ENCODE measurements at places on chromosomes 1 and 21.

DNA sequence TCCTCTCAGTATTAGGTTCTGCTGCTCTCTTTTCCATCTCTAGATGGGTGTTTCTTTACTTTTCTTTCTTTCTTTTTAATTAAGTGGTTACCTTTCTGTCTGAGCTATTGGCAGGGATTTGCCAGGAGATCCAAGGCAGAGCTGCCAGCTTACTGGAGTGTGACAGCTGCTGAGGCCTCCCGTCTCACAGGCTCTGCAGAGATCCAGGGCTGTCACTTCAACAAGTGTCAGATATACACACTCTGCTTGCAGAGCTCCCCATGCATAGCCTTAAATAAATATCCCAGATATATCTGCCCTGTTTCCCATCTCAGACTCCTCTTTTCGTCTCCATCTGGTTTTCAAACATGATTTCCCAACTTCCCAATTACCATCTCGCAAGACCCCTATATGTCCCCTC lies 124.3 kb downstream of the NOS1AP start:
- DNase-seq, result no peak

GRCh38 chr1:231171623-231172197 lies 9.9 kb downstream of the TRIM67 start:
- no peak for DNase-seq

DNA sequence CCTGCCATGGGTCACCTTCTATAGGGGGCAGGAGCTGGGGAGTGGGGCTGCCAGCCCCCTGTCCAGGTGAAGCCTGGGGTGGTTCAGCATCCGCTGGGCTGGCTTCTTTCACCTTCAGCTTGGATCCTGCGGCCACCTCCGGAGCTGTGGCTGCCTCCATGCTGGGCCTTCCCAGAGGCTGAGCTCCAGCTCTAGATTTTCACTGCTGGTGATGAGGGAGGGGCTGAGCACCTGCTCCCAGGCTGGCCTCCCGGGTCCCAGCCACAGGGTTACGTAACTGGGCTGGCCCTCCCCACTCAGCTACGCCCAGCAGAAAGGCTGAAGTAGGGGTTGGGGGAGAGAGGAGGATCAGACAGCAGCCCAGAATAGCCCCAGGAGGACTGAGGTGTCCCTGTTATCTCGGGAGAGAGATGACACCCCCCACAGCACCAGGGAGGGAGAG lies at the start of gene MYBPHL:
TSS of gene MYBPHL (minus strand) at position 180 of the 442 bp plus-strand sequence. CDS start at position 160, 20 bp downstream.
- DNase-seq, result no peak

GRCh38 chr1:198903203-198903602 lies 264.4 kb downstream of the PTPRC start:
- DNase-seq, result no peak

GRCh38 chr1:166273618-166274017 lies 106.8 kb upstream of the FAM78B start:
- no peak for DNase-seq

GRCh38 chr1:179107706-179108629 lies 26.1 kb downstream of the TOR3A start:
- no peak for DNase-seq

DNA sequence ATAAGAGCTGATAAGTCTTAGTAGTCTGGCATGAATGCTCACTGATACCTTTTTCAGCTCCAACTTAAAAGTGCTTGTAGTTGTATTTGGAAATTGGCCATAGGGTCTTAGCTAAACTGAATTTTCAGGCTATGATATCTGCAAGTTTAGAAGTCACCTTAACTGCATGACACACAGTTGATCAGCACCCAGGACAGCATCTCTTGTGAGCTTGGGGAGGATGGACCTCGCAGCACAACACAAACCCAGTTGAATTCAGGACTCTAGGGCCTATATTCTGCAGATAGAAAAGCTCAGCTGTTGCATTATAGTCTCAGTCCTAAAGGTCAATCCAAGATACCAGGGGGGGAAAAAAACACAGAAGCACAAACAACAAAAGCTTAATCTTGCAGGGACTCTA lies 394.3 kb downstream of the KCNH1 start:
- DNase-seq, result no peak

- no peak for DNase-seq
Observed at GRCh38 chr1:81305997-81306452, 494.7 kb upstream of the ADGRL2 start.

DNA sequence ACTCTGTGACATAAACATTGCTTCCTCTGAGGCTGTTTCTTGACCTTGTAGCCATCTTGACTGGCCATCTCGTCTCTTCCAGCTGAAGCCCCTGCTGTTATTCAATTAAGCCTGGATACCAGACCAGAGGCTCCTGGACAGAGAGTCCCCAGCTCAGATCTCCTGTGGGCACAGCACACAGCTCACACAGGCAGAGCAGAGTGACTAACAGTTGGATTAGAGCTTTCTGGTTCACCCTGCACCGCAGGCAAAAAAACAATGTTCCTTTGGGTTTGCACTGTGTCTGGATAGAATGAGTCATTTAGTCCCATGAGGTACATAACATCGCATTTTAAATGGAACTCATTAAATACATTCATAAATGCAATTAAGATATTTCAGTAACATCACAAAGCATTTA lies 33.4 kb upstream of the USH2A start:
- no peak for DNase-seq

DNA sequence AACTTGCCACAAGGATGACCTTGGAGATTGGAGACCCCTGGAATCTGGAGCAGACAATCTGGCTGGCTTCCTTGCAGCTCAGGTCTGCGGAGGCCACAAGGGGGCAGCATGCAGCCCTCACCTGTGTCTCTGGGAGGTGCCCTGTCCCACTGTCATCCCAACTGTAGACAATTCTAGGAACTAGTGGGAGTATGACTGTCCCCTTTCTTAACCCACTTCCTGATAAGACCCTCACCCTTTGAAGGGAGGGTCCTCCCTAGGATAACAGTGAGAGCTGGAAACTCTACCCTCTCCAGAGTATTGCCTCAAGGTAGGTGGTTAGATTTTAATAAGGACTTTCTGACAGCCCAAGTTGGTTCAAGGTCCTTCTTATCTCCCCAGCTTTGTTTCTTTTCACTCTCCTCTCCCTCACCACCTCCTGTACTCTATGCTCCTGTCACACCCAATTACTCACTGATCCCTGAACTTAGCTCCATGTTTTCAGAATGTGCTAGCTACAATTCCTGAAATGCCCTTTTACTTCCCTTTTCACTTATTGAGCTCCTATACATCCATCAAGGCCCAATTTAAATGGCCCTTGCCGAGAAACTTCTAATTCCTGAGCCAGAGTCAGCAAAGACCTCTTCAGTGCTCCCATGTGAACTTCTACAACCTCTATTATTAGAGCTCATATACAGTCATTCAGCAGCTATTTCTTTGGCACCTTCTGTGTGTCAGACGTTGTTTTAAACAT lies 9.2 kb upstream of the KCNQ4 start:
- peak; percentile 57 for DNase-seq

DNA sequence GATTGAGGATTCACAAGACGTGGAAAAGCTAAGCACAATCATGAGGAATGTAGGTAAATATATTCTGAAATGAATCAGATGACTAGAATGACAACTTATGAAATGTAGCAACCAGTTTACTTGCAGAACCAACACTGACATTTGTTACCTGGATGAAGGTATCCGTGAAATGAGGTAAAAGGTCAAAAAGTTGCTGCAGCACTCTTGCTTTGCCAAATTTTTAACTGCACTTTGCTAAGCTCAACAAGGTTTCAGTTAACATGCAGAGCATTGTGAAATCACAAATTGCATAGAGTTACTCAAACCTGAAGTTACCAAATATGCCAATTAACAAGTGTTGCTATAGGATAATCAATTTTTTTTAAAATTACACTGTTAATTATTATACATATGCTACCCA lies 1280.1 kb downstream of the KCNT2 start:
- no peak for DNase-seq

DNA sequence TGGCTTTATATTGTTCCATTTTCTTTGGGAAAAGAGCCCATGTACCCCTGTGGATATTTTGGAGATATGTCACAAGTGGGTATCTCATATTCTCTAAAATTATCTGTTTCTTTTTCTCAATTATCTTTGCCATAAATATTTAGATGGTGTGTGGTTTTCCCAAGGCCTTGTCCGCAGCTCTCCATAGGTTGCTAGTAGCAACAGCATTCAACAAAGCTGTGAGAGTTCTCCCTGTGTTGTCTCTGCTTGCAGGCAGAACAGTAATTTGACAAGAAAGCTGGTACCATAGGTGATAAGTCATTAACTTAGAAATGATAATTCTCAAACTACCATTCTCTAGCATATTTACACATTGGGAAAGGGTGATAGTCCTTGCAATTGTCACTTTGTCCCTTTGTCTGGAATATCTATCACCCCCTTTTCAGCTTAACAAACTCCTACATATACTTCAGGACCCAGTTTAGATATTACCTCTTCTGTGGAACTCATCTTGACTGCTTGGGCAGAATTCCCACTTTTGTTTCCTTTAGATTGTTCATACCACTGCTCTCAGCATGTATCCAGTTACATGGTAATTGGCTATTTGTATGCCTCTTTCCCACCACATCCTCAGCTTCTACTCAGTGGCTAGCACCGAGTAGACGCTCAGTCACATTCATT lies 8.9 kb downstream of the CD101 start:
- no peak for DNase-seq

DNA sequence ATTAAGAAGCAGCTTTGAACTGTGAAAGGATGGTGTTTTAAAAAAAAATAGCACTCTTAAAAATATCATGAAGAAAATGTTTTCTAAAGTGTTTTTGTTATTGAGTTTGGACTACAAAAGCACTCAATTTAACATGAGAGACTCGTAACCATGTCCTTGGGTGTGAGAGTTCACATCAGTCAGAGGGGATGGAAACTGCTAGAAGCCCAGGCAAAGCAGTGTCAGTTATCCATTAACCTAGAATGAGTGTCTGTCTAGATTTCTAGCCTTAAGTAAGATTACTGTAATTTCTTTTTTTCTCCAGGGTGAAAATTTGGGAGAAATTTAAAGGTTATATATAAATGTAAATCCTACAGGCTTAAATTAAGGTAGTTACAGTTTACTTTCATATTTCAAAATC lies 31.7 kb downstream of the SLC5A9 start:
- no peak for DNase-seq

DNA sequence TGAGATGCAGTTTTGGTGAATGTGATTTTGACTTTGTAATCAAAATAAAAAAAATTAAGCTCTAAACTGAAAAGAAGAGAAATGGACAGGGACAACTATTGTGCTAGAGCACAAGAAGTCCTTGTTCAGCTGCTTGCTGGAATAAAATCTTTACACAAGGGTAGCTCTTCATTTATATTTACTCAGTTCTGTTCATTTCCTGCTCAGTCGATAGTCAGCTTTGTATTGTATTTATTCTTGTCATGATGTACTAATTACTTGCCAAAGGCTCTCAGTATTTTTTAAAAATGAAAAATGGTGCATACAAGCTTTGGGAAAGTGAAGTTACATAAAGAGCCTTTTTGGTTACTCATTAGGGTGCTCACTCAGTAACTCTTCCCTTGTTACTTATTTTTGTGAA lies 17.8 kb downstream of the F5 start:
- no peak for DNase-seq

GRCh38 chr1:211876851-211877590 lies 46.5 kb upstream of the LPGAT1 start:
- no peak for DNase-seq

DNA sequence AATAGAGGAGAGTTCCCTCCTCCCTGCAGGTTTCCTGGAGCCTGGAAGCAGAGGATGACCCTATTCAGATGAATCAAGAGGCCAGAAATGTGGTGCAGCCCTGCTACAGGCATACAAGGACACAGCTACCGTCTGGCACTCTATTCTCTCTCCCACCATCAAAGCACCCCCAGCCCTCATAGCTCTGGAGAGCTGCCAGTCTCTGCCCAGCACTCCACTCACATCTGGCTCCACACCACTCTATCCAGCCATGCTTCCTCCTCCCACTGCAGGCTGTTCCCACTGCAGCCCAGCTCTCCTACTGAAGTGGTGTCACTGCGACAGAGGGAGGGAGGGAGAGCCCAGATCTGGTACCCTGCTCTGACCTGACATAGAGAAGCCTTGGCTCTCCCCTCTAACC lies 18.4 kb downstream of the SYT2 start:
- DNase-seq, result no peak

DNA sequence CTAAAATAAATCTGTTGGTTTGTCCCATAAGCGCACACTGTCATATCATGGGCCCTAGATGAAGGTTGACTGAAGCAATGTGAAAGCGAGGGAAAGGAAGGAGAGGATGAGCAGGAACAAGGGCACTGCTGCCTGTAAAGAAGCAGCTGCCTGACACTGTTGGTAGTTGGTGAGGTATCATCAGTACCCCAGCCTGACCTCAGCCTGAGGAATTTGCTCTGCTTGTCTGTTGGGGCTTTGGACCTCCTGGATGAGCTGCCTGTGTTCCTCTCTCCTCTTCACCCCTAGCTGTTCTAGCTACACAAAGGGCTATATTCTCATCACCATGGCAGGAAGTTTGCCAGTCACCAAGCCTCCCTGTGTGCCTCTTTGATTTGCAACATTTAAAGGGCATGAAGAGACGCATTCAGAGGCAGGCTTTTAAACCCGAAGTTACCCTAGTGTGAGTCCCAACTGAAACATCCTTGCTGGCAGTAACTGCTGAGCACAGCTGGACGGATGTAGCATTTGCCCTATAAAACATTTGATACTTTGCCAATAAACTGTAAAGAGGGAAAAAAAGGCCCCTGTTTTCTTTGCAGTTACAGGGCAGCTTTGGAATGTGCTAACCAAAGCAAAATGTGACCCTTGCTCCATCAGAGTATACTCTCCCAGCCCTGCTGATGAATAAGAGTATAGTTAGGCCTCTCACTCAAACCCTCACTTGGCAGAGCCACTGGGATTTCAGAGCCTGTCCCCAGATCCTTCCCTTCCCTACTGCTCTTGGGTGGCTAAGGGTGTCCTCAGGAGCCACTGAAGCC lies 22.2 kb upstream of the SPATA6 start:
- DNase-seq, result no peak

GRCh38 chr1:31135973-31136600 lies 70.6 kb upstream of the PUM1 start:
- no peak for DNase-seq

DNA sequence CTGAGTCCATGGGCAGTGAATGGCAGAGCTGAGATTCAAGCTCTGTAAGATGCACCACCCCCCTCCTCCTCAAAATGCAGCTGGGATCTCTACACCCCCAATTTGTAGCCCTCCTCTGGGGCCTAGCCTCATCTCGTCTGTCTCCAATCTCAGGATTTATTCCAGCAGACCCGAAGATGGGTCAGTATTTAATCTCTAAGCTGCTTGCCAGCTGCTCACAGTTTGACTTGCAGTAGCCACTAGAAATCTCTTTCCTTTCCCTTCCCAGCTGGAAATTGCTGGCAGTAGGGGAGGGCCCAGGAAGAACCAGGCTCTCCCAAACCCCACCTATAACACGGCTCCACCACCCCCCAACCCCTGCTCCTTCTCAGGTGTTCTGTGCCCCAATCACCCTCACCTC lies 1.5 kb downstream of the LACTBL1 start:
- DNase-seq, result no peak
